ENCODE measurements at places on chromosomes 13 and 19.

GRCh38 chr19:39115105-39115847, 10.3 kb upstream of the PAK4 start:
- no peak for DNase-seq

DNA sequence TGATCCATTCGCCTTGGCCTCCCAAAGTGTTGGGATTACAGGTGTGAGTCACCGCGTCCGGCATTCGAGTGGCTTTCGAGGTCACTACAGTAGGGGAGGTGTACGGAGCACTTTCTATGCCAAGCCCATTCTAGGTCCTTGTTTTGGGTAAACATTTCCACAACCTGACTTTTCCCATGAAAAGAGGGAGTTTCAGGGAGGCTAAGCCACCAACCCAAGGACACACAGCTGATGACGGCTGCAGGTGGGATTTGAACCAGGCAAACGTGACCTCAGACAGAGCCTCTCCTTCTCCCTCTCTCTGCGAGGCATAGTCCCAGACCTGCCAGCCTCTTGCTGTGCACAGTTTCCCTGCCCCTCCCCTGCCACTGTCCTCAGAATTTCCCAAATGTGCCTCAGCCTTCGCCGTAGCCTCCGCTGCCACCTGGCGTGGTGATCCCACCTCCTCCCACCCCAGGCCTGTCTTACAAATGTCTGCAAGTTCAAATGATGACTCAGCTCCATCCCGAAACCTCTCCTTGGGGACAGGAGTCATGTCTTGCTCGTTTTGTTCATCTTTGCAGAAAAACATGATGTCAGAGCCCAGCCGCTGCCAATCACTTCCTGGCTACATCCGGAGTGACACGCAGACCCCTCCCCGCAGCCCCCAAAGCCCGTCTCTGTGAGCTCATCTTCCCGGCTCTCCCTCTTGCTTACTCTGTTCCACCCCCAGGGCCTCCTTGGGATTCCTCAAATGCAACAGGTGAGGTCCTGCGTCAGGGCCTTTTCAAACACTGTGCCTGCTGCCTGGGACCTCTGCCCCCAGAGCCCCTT, 6.6 kb upstream of the GADD45B start:
- DNase-seq = no peak

GRCh38 chr13:62556978-62557377, 1141.3 kb upstream of the PCDH20 start:
- DNase-seq = no peak

- no peak for DNase-seq
Observed at GRCh38 chr13:36447501-36447900, 15.2 kb downstream of the CCNA1 start.

DNA sequence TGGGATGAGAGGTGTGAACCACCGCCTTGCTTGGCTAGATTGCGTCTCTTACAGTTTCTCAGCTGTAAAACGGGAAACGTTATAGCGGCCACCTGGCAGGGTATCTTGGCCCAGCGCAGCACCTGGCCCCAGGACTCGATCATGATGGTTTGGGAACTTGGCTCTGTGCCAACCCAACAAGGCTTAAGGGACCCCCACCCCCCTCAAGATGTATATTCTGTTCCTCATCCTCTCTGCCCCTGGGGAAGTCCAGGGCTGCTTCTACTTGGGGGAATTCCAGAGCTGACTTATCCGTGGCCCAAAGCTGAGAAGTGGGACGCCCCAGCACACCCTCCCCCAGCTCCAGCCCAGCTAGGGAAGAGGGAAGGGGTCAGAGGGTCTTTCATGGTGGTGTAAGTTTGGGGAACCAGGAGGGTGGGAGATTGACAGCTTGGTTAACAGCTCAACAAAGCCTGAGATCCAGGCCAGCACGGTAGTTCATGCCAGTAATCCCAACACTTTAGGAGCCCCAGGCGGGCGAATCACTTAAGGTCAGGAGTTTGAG, 695 bp downstream of the ICAM1 start:
- DNase-seq = no peak

GRCh38 chr13:67048821-67049150, 181.3 kb downstream of the PCDH9 start:
- no peak for DNase-seq

All from HuH-7 (cell line).